ENCODE measurements at places on chromosomes 2 and 18. TPM values are rescaled to one million over a fixed set of nuclear protein-coding genes. Genes with fewer than 3 reads are reported as not detected.
A peak's percentile ranks its signal among the peaks of the same experiment; 100 is the strongest.

GAD1 gene
- 0.51 TPM for total RNA-seq

ALLC gene
- total RNA-seq = not detected

DNA sequence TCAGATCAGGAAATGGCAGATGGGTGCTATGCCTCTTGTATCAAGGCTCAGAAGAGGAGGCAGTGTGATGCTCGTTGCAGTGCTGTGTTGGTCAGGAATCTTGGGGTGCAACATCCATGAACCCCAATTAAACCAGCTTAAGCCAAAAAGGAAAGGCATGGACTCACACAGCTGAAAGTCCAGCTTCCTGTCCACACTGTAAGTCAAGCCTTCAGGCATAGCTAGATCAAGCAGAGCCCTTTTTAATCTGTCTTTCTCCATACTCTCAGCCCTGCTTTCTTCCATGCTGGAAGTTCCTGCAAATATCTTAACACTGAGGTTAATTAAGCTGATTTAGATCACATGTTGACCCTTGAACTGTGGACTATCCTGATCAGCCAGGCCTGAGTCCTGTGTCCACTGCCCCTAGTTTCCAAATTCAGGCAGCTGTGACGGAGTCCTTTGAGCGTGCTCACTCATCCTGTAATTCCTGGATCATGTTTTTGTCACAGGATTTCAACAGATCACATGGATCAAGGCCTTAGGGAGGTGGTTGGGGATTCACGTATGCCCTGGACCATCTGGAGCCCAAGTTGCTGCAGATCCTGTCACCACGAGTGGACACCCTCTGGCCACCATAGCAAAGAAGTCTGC, 4.5 kb upstream of the C2orf74 start:
- H3K4me3 ChIP-seq = no peak overlapping the region
- H3K36me3 ChIP-seq = peaks cover 26% of the 10 kb centered on the region
- no peak for DNase-seq
- no peaks in the 10 kb centered on the region for H3K4me1 ChIP-seq
- H3K27ac ChIP-seq = no peak overlapping the region

GRCh38 chr2:77191665-77192064, 330.5 kb downstream of the LRRTM4 start:
- H3K36me3 ChIP-seq = no peaks in the 10 kb centered on the region
- no peaks in the 10 kb centered on the region for H3K4me1 ChIP-seq
- no peak overlapping the region for H3K4me3 ChIP-seq
- H3K27me3 ChIP-seq = no peaks in the 10 kb centered on the region
- no peak overlapping the region for H3K27ac ChIP-seq

CYP1B1 gene
- 31.9 TPM for total RNA-seq

DNA sequence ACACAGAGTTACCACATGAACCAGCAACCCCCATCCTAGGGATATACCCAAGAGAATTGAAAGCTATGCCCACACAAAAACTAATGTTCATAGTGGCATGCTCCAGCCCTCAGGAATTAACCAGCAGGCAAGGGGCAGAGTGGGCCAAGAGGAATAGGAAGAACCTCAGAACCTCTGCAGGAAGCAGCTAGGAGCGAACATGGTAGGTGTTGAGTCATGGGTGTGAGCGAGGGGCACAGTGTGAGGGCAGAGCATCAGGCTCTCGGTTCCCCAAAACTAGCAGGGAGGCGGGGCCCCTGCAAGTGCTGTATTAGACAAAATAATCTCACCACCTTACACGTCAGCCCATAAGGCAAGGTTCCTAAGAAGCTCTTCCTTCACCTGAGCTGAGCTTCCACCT, 5.6 kb upstream of the RUFY4 start:
- H3K36me3 ChIP-seq = no peaks in the 10 kb centered on the region
- no peak overlapping the region for H3K27ac ChIP-seq
- peaks cover under 1% of the 10 kb centered on the region for H3K4me1 ChIP-seq
- H3K27me3 ChIP-seq = no peaks in the 10 kb centered on the region
- no peak for DNase-seq

DNA sequence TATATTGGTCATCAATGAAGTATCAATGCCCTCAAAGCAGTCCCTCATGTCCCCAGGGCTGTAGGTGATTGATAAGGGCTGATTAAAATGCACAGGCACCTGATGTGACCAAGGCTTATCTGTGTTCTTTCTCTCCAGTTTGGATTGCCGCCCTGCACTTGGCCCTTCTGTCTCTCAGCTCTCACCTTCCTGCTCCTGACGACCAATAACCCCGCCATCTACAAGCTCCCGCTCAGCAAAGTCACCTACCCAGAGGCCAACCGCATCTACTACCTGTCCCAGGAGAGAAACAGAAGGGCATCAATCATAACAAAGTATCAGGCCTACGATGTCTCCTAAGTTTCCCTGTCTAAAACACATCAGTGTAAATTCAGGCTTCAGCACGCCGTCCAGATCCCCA, 41.8 kb upstream of the SLC14A1 start:
- no peak overlapping the region for H3K4me3 ChIP-seq
- H3K27me3 ChIP-seq = no peaks in the 10 kb centered on the region

CHST9 gene
- 1.7 TPM for total RNA-seq

GRCh38 chr2:729376-729861, 52.2 kb upstream of the TMEM18 start:
- H3K36me3 ChIP-seq = no peaks in the 10 kb centered on the region
- no peak overlapping the region for H3K27ac ChIP-seq
- H3K4me3 ChIP-seq = no peak overlapping the region
- H3K4me1 ChIP-seq = no peaks in the 10 kb centered on the region
- DNase-seq = no peak
- H3K27me3 ChIP-seq = peaks cover 3% of the 10 kb centered on the region

- no peak overlapping the region for H3K4me3 ChIP-seq
- H3K27me3 ChIP-seq = no peaks in the 10 kb centered on the region
- DNase-seq = no peak
- H3K36me3 ChIP-seq = no peaks in the 10 kb centered on the region
- H3K27ac ChIP-seq = no peak overlapping the region
Observed at GRCh38 chr2:108926561-108927380, 62.2 kb downstream of the EDAR start.

ACVR2A gene
- total RNA-seq = 8.4 TPM

MC5R gene
- not detected for total RNA-seq

DNA sequence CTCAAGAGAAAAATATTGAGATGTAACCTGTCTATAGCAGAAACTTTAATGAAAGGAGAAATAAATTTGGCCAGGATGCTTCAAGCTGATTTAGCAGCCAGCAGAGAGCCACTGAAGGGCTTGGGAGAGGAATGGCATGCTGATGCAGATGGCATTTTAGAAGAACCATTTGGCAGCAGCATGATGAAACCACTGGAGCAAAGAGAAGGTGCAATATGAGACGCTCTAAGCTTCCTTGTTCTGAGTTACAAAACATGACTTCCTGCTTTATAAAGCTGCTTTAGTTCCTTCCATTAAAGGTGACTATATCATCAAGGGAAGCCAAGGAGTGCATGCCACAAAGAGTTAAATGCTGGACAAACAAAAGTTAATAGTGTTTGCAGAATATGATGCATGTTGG, 189.7 kb downstream of the PID1 start:
- no peaks in the 10 kb centered on the region for H3K27me3 ChIP-seq
- no peak for DNase-seq
- H3K27ac ChIP-seq = no peak overlapping the region
- H3K4me1 ChIP-seq = peaks cover 18% of the 10 kb centered on the region
- no peaks in the 10 kb centered on the region for H3K36me3 ChIP-seq
- H3K4me3 ChIP-seq = no peak overlapping the region

NLRC4 gene
- 0.54 TPM for total RNA-seq

MBOAT2 gene
- 29.4 TPM for total RNA-seq

- H3K4me3 ChIP-seq = no peak overlapping the region
- no peaks in the 10 kb centered on the region for H3K4me1 ChIP-seq
- H3K27me3 ChIP-seq = peaks cover 12% of the 10 kb centered on the region
- no peak overlapping the region for H3K27ac ChIP-seq
- no peak for DNase-seq
Observed at GRCh38 chr2:240642806-240643092, 17.5 kb downstream of the GPR35 start.

DNA sequence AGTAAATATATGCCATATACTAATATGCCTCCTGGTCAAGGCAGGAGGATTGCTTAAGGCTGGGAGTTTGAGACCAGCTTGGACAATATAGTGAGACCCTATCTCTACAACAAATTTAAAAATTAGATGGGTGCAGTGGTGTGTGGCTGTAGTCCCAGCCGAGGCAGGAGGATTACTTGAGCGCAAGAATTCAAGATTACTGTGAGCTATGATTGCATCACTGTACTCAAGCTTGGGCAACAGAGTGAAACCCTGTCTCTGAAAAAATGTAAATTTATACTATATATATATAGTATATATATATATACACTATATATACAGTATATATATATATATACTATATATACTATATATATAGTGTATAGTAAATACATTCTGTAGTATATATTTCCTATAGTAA, 30.0 kb upstream of the NPC1 start:
- H3K36me3 ChIP-seq = no peaks in the 10 kb centered on the region
- no peak overlapping the region for H3K27ac ChIP-seq
- no peaks in the 10 kb centered on the region for H3K27me3 ChIP-seq
- no peak overlapping the region for H3K4me3 ChIP-seq

GRCh38 chr2:107529146-107529545, 297.5 kb upstream of the RGPD4 start:
- H3K27me3 ChIP-seq = no peaks in the 10 kb centered on the region
- no peak overlapping the region for H3K27ac ChIP-seq

- H3K4me1 ChIP-seq = no peaks in the 10 kb centered on the region
- no peaks in the 10 kb centered on the region for H3K36me3 ChIP-seq
- no peaks in the 10 kb centered on the region for H3K27me3 ChIP-seq
Observed at GRCh38 chr18:76134628-76135027, 360.4 kb downstream of the ZNF516 start.

DNA sequence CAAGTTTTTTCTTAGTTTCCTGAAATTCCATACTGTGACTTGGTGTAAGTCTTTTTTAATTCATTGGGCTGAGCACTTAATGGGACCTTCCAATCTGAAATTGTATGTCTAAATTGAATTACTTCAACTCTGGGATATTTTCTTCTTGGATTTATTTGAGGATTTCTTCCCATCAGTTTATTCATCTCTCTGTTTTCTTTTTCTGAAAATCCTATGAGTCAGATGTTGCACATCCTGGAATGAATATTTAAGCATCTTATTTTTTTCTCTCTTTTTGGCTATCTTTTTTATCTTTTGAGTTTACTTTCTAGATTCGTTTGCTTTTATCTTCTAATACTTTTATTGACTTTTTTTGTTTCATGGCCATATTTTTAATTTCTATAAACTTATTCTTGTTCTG, 55.4 kb upstream of the ACYP2 start:
- H3K27me3 ChIP-seq = no peaks in the 10 kb centered on the region
- no peaks in the 10 kb centered on the region for H3K36me3 ChIP-seq
- no peak overlapping the region for H3K4me3 ChIP-seq
- no peak for DNase-seq
- no peak overlapping the region for H3K27ac ChIP-seq

CHRND gene
- total RNA-seq = not detected

DNA sequence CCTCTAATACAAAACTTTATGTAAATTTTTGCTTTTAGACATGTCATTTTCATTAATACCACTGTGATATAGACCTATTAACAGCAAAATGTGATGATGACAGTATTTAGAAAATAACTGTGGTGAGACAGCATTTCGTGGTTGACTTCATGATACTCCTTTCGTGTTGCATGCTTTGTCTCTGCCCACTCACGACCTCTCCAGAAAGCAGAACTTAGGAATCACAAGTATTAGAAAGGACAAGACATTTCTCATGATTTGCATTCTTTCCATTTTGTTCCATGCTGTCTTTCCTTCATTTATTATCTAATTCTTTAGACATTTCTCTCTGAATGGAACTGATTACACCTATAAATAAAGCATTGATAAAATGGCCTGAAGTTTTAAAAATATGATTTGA, 85.2 kb upstream of the POU3F3 start:
- no peaks in the 10 kb centered on the region for H3K36me3 ChIP-seq
- H3K4me1 ChIP-seq = no peaks in the 10 kb centered on the region
- H3K4me3 ChIP-seq = no peak overlapping the region
- no peaks in the 10 kb centered on the region for H3K27me3 ChIP-seq
- DNase-seq = no peak
- no peak overlapping the region for H3K27ac ChIP-seq

DNA sequence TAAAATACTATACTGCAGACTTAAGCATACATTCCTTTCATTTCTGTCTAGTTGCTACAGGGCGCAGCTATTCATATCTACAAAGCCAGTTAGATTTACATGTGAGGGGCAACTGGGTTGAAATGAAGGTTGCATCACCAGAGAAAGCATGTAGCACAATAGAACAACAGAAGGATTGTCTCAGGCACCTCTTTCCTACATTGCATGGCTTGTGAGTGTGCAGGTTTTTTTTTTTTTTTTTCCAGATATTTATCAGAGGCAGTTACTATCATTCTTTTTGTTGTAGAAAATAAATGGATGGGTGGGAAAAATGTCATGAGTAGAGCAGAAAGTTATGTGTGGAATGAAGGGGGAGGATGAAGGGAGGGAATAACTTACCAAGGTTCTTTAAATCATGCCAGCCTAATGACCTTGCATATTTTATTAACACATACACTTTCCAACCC, 86.8 kb downstream of the ERBB4 start:
- no peak overlapping the region for H3K4me3 ChIP-seq
- no peaks in the 10 kb centered on the region for H3K27me3 ChIP-seq
- H3K36me3 ChIP-seq = no peaks in the 10 kb centered on the region
- DNase-seq = no peak
- no peaks in the 10 kb centered on the region for H3K4me1 ChIP-seq

GRCh38 chr18:5197032-5197434, at the start of gene AKAIN1:
Gene AKAIN1 (minus strand): TSS chr18:5197257. CDS start chr18:5197053, 204 bp downstream.
- no peaks in the 10 kb centered on the region for H3K36me3 ChIP-seq
- H3K4me3 ChIP-seq = no peak within 1 kb of the TSS
- no peaks in the 10 kb centered on the region for H3K4me1 ChIP-seq
- no peak within 1 kb of the TSS for H3K27ac ChIP-seq

LBH gene
- 186 TPM for total RNA-seq

SLC40A1 gene
- 21.9 TPM for total RNA-seq

DNA sequence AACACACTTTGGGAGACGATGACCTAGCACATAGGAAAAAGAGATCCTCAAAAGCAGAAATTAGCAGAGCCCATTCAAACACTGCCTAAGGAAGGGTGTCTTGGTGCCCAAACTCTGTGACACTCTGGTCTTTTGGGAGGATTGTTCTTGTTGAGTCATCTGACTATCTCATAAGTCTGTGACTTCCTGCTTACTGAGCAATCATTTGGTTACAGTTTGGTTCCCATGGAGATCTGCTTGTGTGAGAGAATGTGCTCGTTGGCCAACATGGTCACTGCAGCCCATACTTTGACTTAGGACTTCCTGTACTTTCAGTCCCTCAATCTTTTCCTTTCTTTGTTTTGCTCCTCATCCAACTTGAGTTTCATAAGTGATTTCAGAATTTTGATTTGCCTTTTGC, 602.9 kb downstream of the NYAP2 start:
- H3K4me1 ChIP-seq = peaks cover 9% of the 10 kb centered on the region
- no peak for DNase-seq

COLEC11 gene
- total RNA-seq = 2.5 TPM

GPR45 gene
- not detected for total RNA-seq

SATB2 gene
- 0.95 TPM for total RNA-seq

GRCh38 chr2:38106405-38107094, 30.6 kb upstream of the CYP1B1 start:
- no peaks in the 10 kb centered on the region for H3K36me3 ChIP-seq
- no peaks in the 10 kb centered on the region for H3K4me1 ChIP-seq
- no peak overlapping the region for H3K4me3 ChIP-seq
- DNase-seq = no peak
- peak overlapping the region; percentile 77 for H3K27ac ChIP-seq

GRCh38 chr2:164725542-164725941, 104.3 kb upstream of the GRB14 start:
- no peak for DNase-seq
- no peak overlapping the region for H3K4me3 ChIP-seq
- no peaks in the 10 kb centered on the region for H3K36me3 ChIP-seq
- peaks cover 9% of the 10 kb centered on the region for H3K4me1 ChIP-seq
- no peak overlapping the region for H3K27ac ChIP-seq
- no peaks in the 10 kb centered on the region for H3K27me3 ChIP-seq

TCF23 gene
- not detected for total RNA-seq

SEPTIN10 gene
- 61.7 TPM for total RNA-seq
